ENCODE measurements at places on chromosomes 7 and 10.

- DNase-seq, result no peak
These were observed 42.6 kb downstream of the DRGX start for GRCh38 chr10:49353026-49353894.

DNA sequence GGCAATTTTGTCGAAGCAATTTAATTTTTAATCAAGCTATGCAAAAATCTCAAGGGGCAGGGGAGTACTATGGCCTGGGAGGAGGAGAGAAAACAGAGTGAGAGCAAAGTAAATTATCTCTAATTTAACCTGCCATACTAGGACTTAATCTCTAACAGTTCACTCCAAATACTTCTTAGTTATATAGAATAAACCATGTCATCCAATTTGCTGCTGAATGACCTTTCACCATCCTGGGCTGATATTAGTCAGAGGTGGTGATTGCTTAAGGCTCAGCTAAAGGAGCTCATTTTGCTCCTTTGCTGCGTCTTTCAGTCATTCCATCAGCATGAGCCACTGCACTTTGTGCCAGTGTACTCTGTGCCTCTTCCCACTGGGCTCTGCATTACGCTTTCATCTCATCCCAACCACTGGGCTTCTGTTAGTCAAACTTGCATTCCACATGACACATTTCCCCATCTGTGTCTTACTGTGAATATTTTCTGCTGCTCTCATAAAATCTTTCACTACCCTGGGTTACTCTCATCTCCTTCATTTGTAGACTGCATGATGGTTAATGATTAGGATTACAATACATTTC lies 84.3 kb downstream of the CD36 start:
- peak; percentile 100 for DNase-seq

DNA sequence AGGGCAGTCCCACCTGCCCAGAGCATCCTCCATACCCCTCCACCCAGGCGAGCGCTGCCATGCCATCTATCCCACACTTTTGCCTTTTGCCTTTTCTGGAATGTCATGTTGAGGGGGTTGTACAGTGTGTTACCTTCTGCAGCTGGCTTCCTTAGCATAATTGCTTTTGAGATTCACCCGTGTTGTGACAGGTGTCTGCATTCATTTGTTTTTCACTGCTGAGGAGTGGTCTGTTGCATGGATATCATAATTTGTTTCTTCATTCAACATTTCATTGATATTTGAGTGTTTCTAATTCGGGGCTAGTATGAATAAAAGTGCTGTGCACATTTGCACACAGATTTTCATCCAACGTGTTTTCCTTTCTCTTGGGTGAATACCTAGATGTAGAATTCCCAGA lies 353.9 kb downstream of the PAXIP1 start:
- no peak for DNase-seq

DNA sequence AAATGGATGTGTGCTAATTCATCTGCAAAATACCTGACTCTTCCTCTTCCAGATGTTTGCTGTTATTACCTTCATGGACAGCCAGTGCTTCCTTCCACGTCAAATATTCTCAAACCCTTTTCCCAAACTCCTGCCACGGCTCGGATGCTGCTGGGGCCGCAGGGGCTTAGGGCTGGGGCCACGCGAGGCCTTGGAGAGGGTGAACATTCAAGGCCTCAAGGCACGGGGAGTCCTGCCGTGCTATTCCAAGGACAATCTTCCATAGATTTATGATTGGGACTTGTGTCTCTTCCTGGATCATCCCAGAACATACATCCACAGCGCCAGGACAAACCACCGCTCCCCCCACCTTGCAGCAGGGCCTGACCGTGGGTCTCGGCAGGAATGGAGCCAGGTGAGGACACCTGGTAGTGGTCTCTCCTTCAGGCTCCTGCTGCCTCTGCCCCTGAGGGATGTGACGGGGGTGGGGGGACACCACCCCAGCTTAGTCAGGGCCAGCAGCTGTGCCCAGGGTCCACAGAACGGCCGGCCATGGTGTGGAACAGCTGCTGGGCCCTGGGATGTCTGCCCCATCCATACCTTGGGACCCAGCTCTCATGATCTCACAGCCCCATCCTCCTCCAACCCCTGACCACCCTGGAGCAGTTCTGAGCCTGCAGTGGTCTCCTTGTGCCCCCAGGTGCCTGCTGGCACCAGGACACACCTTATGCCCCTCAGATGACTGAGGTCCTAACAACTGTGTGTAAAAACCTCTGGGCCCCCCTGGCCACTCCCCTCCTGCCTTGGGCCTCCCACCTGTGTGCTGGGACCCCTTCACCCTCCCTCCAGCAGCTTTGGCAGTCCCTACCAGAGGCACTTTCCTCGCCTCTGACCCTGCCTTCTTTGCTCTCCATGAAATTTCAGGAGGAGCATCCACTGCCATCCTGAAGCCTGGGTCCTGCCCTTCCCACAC lies 16.7 kb downstream of the VIPR2 start:
- DNase-seq, result no peak

DNA sequence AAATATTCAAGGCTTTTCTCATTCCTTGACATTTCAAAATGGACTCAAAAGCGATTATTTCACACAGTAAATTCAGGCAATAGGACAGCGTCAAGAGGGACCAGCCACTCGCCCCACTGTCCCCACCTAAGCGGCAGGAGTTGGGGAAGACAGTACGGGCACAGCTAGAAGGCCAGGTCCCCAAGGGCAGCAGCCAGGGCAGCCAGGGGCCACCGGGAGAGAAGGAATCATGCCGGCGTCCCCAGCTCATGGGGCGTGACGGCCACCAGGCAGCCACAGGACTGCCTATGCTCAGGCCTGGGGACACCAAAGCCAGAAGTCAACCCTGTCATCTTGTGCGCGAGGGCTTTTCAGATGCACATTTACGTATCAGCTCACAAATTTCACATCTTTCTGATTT lies 225.7 kb upstream of the PPP2R2D start:
- DNase-seq, result no peak

- DNase-seq, result no peak
These were observed 321.9 kb downstream of the CCDC3 start for GRCh38 chr10:12679636-12680035.

DNA sequence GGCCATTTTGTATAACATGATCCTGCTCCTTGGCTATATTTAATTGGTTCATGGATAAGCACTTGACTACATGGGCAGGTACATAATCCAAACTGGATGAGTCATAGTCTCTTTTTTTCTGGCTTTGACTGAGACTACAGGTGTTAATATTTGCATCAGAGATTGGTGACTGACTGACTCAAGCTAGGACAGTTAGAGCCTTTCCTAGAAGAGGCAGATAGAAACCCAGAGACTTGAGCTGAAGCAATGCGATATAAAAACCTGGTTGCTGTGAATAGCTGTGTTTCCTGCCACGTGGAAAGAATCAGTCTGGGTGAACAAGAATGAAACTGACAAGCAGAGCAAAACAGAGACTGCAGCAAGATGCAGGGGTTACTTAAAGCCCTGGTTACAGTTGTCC lies 81.0 kb downstream of the SAMD9 start:
- DNase-seq, result no peak

DNA sequence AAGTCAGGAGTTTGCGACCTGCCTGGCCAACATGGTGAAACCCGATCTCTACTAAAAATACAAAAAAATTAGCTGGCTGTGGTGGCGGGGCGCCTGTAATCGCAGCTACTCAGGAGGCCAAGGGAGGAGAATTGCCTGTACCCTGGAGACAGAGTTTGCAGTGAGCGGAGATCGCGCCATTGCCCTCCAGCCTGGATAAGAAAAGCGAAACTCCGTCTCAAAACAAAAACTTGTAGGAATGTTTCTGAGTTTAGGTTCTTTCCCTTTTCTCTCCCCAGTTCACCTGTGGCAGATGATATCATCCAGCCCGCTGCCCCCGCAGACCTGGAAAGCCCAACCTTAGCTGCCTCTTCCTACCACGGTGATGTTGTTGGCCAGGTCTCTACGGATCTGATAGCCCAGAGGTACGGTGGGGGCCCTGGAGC lies 138.8 kb upstream of the BTBD16 start:
- no peak for DNase-seq

DNA sequence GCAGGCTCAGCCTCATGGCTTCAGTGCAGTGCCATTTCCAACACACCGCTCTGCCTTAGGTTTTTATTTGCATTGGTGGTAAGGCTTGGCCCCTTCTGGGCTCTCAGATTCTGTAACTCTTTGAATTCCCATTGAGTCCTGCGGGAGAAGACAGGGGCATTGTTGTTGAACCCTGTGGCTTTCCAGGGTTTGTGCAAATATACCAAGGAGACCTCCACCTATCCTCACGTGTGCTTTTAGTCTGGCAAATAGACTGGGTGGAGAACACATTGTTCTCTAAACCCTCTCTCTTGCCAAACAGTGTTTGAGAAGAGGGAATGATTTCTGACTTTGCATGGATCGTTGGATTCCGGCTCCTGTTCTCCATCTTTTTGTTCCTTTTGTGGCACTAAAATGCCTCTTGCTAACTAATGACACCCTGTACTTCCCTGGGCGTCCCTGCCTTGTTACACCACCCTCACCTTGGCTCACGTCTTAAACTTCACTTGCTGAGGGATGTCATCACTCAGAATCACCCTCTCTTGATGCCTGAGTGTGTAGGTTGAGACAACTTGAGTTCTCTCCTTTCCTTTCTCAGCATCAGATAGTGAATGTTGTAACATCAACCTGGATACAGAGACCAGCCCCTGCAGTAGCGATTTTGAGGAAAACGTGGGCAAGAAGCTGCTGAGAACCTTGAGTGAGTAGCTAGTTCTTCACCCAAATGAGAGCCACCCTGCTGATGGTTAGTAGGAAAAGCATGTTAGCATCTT lies 40.5 kb downstream of the GOT1 start:
- no peak for DNase-seq

GRCh38 chr10:13658264-13658663 lies 71.5 kb downstream of the PRPF18 start:
- DNase-seq, result no peak

- no peak for DNase-seq
These were observed 26.2 kb downstream of the IKZF1 start for GRCh38 chr7:50330696-50331095.

DNA sequence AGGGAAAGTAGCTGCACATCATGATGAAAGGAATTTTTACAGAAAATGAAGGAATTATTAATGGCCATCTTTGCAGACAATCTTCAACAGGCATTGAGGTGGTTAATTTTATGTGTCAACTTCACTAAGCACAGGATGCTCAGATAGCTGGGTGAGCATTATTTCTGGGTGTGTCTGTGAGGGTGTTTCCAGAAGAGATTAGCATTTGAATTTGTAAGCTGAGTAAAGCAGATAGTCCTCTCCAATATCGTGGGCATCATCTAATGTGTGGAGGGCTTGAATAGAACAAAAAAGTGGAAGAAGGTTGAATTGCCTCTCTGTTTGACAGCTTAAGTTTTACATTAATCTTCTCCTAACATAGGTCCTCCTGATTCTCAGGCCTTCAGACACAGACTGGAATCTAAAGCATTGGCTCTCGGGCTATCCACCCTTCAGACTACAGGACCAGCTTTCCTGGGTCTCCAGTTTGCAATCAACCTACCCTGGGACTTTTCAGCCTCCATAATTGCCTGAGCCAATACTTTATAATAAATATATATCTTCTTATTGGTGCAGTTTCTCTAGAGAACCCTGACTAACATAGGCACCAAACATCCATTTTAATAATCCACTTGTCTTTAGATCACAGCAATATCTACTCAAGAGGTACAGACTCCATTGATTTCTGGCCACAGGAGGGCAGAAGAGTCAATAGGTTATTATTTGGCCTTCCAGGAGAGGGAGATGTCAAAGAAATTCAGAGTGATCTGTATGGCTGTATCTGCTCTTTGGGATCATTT lies 10.5 kb upstream of the CRPPA start:
- no peak for DNase-seq

DNA sequence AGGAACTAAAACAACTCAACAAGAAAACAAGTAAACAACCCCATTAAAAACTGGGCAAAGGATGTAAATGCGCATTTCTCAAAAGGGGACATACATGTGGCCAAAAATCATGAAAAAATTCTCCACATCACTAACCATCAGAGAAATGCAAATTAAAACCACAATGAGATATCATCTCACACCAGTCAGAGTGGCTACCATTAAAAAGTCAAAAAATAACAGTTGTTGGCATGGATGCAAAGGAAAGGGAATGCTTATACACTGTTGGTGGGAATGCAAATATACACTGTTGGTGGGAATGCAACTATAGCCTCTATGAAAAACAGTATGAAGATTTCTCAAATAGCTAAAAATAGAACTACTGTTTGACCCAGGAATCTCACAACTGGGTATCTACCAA lies 60.0 kb upstream of the LANCL2 start:
- DNase-seq, result no peak

DNA sequence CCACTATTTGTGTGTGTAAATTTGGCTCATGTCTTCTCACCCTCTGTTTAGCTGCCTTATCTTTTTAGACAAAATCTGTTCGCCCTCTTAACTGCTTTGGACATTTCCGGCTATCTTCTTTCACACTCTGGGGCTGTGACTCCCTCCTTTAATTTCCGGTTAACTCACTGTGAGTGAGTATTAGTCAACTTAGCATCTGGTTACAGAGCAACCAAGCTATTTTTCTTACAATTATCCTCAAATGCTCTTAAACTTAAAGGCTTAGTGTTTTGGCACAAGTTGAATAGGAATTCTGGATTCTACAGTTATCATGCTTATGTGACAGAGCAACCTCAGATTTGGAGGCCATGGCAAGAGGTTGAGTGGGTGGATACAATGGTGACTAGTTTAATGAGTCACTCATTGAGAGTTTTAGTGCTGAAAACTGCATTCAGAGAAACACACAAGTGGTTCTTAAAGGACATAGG lies 177.6 kb upstream of the SEMA3A start:
- peak; percentile 96 for DNase-seq

DNA sequence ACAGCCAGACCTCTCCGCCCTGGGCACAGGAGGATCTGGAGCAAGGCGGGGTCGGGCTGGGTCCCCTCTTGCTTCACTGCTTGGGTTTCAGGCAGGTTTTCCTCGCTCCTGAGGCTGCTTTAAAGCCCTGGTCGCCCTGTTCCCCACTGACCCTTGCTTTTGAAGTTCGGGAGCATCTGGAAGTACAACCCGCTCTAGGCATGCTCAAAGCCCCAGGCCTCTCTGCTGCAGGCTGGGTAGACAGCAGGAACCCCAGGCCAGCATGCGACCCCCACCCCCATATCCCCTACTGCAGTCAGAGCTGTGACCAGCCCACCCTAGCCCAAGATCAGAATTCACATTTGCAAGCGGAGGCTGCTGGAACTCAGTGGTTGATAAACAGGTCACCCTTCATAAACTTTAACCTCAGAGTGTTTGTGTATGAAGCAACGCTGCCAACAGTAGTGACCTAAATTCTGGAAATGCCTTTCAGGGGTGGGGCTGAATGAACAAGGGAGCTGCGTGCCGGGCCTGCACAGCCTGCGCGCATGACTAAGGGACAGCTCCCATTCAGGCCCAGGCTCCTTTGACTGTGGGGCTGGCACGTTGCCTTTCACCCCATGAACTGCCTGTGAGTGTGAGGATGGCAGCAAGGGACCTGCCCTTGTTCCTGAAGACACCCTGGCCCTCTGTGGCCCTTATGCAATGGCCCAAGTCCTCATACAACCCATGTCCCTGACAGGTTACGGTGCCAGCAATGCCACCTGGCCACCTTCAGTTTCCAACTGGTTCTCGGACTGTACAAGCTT lies 52.5 kb downstream of the PROSER2 start:
- peak; percentile 37 for DNase-seq

DNA sequence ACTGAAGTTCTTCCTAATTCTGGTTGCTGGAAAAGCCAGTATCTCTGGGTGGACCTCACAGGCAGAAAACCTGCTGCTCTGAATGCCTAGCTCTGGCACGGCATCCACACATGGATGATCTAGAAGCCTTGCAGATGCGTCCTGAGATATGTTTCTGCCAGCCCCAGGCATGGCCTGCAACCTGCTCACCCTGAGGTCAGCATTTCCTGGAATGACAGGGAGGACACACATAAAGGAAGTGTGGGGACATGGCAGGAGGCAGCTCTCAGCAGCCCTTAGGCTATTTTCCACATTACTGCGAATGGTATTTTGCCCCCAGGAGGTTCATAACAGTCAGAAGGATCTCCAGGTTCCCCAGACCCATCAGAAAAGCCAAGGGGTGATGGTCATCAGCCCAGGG lies 23.2 kb downstream of the PLXNA4 start:
- DNase-seq, result no peak
